ENCODE measurements at places on chromosomes 7 and 10. TPM values are rescaled to one million over a fixed set of nuclear protein-coding genes. Genes with fewer than 3 reads are reported as not detected.

GRCh38 chr7:67512481-67512880, 515.8 kb downstream of the TYW1 start:
- no peak for DNase-seq
- no peaks in the 10 kb centered on the region for H3K4me1 ChIP-seq
- no peaks in the 10 kb centered on the region for H3K36me3 ChIP-seq
- no peak overlapping the region for H3K27ac ChIP-seq

TRIL gene
- total RNA-seq: 6.1 TPM

DNA sequence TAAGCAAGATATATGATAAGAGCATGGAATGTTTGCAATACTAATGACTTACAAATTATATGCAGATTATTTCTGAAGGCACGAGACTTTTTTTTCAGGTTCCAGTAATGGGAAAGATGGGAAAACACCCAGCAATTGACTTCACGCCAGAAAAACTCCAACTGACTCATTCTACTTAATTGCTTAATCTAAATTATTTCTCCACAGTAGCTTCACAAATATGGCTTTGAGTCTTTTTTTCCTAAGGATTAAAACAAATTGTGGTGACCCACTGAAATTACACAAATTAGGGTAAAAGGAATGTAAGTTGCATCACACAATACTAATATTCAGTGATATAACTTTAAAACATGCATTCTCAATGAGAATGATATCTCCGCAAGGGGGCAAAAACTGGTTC, 138.7 kb downstream of the GNAI1 start:
- H3K4me1 ChIP-seq: peaks cover 5% of the 10 kb centered on the region
- no peak overlapping the region for H3K4me3 ChIP-seq
- H3K27ac ChIP-seq: no peak overlapping the region
- no peak for DNase-seq
- H3K36me3 ChIP-seq: no peaks in the 10 kb centered on the region

GRCh38 chr10:78472551-78472890, 438.9 kb downstream of the RPS24 start:
- no peak overlapping the region for H3K27ac ChIP-seq
- H3K4me3 ChIP-seq: no peak overlapping the region
- H3K4me1 ChIP-seq: no peaks in the 10 kb centered on the region
- no peaks in the 10 kb centered on the region for H3K36me3 ChIP-seq

TMEM176B gene
- total RNA-seq: 345 TPM

DNA sequence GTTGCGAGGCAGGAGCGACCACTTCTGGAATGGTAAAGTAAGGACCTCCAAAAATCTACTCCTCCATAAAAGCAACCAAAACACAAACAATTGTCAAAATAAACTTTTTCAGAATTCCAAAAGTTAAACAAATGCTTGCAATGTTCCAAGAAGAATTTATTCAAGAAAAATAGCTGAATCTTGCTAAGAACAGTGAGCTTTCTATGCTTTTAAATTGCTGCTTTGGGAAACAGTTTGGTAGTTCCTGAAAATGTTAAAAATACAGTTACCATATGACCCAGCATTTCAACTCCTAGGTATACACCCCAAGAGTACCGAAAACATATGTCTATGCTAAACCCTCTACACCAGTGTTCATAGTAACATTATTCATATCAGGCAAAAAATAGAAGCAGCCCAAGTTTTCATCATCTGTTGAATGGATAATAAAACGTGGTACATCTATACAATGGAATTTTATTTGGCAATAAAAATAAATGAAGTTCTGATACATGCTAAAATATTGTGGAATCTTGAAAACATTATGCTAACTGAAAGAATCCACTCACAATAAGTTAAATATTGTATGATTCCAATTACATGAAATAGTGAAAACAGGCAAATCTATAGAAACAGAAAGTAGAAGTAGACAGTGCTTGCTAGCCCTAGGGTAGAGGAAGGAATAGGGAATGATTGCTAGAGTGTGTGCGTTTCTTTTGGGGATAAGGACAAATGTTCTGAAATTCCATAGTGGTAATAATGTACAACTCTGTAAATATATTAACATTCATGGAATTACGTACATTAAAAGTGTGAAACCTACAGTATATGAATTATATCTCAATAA, 57.0 kb downstream of the LRRN3 start:
- H3K36me3 ChIP-seq: no peaks in the 10 kb centered on the region
- no peak overlapping the region for H3K4me3 ChIP-seq
- no peak for DNase-seq
- H3K4me1 ChIP-seq: no peaks in the 10 kb centered on the region
- no peak overlapping the region for H3K27ac ChIP-seq
